ENCODE measurements at places on chromosomes 1 and 21. TPM values are rescaled to one million over a fixed set of nuclear protein-coding genes. Genes with fewer than 3 reads are reported as not detected.

- DNase-seq = no peak
These were observed 85.2 kb downstream of the HIVEP3 start for GRCh38 chr1:41833519-41834000.

S100A16 gene
- 1.1 TPM for total RNA-seq

DNA sequence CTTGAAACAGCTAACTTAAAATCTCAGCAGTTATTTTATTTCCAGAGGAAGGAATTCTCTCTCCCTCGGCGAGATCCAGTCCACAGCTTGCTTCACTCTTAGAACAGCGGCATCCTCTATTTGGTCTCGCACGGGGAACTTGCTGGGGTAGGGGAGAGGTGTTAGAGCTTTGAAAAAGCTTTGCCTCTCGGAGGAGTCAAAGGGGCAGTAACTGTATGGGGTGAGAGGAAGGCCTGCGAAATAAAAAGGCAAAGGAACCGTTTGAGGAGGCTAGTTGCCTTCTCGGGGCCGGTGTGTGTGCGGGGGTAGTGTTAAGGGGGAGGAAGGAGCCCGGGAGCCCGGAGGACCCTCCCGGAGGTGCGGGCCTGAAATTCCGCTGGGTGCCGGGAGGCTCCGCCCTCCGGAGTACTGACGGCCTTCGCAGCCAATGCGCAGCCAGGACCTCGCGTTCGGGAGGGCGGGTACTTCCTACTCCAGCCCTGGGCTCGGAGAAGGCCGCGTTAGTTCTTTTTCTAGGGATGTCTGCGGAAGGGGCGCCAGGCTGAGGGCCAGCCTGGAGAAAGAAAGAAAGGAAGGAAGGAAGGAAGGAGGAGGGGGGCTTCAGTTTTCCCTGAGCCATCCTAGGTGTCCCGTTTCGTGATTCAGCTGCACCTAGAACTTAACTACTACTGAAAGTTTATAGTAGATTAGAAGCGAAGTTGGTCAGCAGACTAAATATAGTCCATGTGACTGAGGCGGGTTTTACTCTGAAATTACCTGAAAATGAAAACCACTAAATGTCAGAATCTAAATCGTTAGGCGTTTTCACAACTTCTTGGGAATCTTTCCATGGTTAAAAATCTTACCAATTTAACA, 2.2 kb downstream of the NEK7 start:
- DNase-seq = peak; percentile 92

- no peak for DNase-seq
These were observed 30.5 kb downstream of the BATF3 start for GRCh38 chr1:212669102-212669501.

DNA sequence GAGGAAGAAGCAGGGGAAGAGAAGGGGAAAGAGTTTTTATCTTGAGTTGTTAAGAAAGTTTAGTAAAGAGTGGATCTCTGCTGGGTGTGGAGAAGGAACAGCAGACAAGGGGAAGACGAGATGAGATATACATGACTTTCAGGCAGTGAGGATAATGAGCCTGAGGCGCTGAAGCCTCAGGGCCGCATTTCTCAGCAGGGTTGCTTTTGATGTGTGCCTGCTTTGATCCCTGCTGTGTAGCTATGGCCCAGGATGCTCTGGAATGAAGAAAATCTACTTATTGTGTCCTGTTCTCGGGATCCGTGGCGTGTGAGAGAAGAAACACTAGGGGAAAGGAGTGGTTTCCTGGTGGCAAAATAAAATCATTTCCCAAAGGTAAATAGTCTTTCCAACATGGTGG, 15.1 kb upstream of the RPE65 start:
- no peak for DNase-seq

GRCh38 chr1:227315629-227316346, 2.5 kb downstream of the CDC42BPA start:
- no peak for DNase-seq

- DNase-seq = no peak
These were observed 14.0 kb downstream of the DCST2 start for GRCh38 chr1:155019377-155020245.

DNA sequence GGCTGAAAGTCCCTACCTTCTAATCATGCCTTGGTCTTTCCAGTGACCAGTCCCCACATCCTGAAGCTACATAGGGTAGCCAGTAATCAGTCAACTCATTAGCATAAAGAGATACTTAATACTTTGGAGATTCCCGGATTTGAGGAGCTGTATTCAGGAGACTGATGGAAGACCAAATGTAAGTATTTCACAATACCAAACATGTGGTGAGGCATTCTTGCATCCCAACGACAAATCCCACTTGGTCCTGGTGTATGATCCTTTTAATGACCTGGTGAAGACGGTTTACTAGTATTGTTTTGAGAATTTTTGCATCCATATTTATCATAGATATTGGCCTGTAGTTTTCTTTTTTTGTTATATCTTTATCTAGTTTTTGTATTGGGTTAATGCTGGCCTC, 40.6 kb downstream of the RGS7 start:
- no peak for DNase-seq

AMY2A gene
- total RNA-seq = not detected

DNA sequence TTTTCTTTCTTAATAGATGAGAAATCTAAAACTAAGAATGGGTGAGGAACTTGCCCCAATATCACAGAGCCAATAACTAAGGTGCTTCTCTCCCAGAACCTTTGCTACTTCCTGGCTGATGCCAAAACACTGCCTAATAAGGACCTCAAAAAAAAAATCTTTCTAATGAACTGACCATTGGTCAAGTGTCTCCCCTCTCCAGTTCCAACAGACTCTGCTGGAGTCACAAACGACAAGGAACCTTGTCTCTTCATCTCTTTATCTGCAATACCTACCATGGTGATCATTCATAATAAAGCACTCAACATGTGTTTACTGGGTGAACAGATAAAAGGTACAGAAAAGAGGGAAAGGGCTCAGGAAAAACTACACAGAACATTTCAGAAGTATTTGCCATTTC, 197.4 kb downstream of the LTN1 start:
- DNase-seq = no peak

GBP5 gene
- total RNA-seq = not detected

SPRR4 gene
- total RNA-seq = not detected

ERMAP gene
- 4.9 TPM for total RNA-seq

ZMYM1 gene
- total RNA-seq = 12.1 TPM

- no peak for DNase-seq
These were observed 589.7 kb downstream of the LMO4 start for GRCh38 chr1:87918398-87918797.

GRCh38 chr1:244730153-244730933, 77.4 kb downstream of the DESI2 start:
- peak; percentile 53 for DNase-seq

DNA sequence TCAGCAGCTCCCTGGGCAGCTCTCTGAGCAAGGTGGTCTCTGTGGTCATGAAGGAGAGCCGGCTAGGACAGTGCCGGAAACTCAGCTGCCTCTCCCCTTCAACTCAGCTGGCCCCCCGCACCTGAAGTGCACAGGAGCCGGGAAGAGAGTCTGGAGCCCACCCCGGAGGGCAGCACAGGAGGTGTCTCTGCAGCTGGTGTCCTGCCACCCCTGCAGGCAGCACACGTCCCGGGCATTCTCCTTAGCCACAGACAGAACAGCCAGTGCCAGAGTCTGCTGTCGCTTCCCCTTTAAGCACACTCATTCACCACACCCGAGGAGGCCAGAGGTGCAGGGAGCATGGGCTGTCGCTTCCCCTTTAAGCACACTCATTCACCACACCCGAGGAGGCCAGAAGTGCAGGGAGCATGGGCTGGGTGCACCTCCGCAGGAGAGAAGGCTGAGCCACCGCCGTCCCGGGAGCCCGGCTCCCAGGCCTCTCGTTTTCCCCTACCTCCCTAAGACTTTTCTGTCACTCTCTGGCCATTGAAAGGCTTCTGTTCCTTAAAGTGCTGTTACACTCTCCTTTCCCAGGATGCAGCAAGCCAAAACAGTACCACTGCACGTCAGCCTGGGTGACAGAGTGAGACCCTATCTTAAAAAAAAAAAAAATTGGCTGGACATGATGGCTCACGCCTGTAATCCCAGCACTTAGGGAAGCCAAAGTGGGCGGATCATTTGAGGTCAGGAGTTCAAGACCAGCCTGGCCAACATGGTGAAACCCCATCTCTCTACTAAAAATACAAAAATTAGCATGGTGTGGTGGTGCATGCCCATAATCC, 16.9 kb upstream of the SAMD11 start:
- DNase-seq = peak; percentile 16

DNA sequence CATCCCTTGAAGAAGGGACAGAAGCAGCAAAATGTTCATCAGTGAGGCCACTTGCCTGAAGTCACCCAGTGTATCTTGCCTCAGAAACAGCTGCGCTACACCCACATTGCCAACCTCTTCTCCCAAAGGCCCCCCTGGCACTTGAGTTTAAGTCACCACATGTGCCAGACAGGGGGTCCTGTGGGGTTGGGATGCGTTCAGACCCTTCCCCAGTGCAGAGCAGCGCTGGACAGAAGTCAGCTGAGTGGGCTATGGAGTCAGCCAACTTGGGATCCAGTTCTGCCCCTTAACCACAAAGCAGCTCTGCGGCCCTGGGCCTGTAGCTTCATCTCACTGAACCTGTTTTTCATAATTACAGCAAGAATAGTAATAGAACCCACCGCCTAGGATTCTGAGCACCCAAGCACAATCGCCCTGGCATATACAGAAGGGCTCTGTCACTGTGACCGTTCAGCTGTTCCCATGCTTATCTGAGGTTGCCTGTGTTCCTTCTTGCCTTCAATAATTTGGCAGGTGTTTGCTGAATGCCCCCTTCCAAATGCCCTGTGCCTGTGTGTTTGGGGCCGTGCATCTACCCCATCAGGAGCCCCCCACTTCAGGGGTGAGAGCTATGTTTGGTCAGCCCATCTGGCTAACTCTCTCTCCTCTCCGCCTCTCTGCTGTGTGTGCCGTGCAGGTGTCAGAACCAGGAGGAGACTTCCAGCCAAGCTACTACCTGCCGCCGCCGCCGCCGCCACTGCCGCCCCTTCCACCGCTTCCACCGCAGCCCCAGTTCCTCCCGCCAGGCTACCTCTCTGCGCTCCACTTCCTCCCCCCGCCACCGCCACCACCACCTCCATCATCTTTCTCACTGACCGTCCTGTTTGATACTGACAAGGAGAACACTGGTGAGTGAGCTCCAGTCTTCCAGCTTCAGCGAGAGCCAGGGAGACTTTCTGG, 5.0 kb downstream of the DMRTB1 start:
- DNase-seq = no peak

RCC2 gene
- 132 TPM for total RNA-seq

TPTE gene
- total RNA-seq = not detected

DNA sequence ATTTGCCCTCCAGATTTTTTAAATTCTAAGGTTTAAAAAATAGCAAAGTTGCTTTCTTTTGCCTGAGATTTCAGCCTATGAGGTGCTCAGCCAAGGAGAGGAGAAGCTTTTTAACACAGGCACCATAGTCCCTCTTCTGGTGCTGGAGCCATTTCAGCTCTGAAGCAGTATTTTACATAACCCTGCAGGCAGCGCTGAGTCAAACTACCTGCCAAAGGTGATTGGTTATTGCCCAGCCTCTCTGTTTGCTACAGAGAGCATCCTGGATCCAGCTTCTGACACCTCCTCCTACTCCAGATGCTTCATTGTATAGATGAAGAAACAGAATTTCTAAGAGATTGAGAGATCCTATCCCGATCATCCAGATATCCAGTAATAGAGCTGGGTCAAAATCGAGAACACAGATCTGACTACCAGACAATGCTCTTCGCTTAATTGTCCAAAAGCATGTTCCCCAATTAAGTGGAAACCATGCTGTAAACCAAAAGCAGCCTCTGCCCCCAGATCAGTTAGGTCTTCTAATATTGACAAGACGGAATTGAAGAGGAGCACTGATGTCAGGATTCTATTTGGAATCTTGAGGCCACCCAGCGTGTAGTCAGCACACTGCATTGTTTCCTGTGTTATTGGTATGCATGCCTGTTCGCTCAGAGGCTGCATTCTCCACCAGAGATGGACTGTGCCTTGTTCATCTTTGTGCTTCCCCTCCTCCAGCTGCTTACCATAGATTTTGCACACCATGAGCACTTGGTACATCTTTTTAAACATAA, 22.1 kb downstream of the RGS8 start:
- DNase-seq = no peak

GRCh38 chr1:6554907-6555778, at the start of gene TAS1R1:
TAS1R1 (plus strand) TSS chr1:6555307; CDS start chr1:6555374, 67 bp downstream.
- DNase-seq = no peak

DNA sequence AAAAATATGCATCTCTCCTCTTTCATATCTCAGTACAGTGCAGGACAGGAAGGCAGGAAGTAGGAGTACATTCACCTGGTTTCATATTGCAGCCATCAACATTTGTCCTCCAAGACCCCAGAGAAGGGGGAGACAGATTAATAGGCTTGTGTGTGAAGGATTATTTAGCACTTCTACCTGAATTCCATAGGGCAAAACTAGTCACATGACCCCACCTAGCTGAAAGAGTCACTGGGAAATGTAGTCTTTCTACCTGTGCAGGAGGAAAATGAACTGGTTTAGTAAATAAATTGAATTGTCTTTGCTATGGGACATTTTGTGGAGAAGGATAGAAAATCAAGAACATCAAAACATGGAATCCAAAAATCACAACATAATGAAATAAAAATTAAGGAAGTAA, 13.9 kb upstream of the TRIM33 start:
- DNase-seq = no peak

DNA sequence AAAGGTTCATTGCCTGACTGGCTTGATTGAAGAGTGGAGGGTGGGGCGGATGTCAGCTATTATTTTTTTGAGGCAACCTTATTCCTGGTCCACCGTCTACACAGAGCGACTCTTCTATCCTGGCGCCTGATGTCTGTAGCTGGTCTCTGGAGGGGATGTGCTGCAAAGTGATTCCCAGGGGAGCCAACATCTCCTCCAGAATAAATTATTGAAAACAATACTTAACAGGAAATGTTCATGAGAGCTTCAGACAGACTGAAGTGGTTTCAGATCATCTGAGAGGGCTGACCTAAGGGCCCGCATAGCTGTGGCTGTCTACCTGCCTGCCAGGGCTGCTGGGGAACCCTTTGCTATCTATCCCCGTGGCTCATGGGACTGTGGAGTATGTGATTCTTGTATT, 66.7 kb downstream of the TEX35 start:
- DNase-seq = no peak

DNA sequence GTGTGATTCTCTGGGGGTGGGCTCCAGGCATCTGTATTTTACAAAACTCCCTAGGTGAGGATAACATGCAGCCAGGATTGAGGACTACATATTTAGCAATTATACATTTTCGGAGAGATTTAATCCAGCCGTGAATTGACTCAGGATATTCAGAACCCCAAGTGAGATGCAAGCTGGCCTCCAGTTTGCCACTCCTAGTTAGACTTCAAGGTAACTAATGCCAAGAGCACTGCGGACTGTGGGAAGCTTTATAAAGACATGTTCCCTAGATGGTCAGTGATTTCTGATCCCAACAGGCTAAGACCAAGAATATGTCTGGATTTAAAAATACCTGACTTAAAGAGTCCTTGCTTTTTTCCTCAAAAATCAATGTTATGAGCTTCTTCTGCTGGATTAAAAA, 308.5 kb downstream of the NTNG1 start:
- no peak for DNase-seq

CR1L gene
- not detected for total RNA-seq

FCRL5 gene
- total RNA-seq = not detected

JMJD4 gene
- 26.6 TPM for total RNA-seq

RIPPLY3 gene
- not detected for total RNA-seq

GRCh38 chr1:150321826-150322166, 463 bp downstream of the PRPF3 start:
- no peak for DNase-seq

IVL gene
- not detected for total RNA-seq

TMEM59 gene
- total RNA-seq = 309 TPM

Data from glutamatergic neuron (in vitro differentiated cells).